ENCODE measurements at places on chromosomes 7 and 10.

DNA sequence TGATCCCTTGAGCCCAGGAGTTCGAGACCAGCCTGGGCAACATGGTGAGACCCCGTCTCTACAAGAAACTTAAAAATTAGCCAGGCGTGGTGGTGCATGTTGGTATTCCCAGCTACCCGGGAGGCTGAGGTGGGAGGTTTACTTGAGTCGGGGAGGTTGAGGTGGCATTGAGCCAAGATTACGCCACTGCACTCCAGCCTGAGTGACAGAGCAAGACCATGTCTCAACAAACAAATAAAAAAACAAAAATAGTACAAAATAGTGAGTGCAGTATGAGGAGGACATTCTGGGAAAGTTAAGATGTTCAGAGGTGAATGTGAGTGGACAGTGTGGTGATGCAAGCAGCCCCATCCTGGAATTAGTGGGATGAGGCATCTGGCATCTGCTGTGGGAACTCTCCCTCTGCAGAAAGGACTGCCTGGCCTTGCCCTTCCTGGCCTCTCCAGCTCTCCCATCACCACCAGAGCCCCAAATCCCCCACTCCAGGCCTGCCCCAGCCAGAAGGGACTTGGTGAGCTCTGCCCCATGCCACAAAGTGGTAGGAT, 96.6 kb upstream of the PARD3 start:
- no peak for DNase-seq

GRCh38 chr10:3467052-3467951, 294.7 kb upstream of the PITRM1 start:
- DNase-seq, result no peak

DNA sequence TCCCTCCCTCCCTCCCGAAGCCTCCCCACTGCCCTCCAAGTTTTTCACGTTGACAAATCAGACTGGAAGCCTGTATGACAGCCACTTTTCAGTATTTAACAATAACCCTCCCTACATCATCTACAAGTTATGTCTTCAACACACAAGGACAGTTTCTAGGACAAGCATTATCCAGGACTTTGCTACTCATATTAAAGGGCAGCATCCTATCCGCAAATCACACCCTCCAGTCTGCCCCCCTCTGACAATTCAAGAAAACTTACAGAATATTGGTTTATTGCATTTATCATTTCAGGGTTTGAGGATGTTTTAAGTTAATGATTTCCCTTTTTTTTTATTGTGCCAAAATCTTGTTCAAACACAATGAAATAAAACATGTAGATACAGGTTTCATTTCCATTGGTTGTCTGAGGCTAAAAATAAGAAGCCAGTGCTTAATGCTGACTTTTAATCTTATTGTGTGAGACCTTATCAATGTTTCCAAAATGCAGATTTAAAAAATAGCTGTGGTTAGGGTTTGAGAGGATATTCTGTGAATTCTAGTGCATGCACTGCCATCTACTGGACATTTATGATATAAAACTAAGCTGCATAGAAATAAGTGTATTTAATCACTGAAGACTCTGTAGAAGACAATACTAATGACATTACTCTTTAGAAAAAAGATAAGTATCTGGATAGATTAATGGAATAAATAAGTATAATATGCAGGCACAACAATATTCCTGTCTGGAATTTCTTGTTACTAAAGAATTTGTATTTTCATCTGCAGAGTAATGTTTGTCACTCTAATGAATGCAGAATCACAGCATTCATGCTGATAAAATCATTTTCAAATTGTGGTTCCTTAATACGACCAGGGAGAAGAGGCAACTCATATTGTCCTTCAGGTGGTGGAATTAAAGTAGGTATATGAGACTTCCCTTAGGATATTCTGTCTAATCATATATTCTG, 64.1 kb downstream of the CAV1 start:
- DNase-seq, result no peak

- no peak for DNase-seq
These were observed 6.0 kb downstream of the LDB1 start for GRCh38 chr10:102113956-102114857.

DNA sequence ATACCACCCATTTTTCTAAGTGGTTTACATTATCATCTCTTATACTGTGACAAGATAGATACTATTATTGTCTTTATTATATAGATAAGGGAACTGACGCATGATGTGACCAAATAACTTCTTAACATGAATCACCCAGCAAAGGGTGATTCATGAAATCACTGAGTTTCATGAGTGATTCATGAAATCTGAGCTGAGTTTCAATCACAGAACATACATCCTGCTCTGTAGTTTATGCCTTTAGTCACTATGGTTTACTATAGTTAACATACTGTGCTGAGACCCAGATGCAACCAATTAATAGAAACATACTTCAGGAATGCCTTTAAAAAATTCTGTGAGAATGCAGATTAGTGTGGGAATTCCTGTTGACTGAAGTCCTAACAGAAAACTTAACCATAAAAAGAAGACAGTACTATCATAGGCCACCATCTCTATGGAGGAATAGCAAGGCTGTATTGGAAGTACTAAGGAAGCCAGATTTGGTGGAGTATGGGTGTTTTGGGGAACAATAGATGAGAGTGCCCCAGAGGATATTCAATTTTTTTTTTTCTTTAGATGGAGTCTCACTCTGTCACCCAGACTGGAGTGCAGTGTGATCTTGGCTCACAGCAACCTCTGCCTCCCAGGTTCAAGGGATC, 43.1 kb upstream of the SEMA3A start:
- DNase-seq, result no peak

DNA sequence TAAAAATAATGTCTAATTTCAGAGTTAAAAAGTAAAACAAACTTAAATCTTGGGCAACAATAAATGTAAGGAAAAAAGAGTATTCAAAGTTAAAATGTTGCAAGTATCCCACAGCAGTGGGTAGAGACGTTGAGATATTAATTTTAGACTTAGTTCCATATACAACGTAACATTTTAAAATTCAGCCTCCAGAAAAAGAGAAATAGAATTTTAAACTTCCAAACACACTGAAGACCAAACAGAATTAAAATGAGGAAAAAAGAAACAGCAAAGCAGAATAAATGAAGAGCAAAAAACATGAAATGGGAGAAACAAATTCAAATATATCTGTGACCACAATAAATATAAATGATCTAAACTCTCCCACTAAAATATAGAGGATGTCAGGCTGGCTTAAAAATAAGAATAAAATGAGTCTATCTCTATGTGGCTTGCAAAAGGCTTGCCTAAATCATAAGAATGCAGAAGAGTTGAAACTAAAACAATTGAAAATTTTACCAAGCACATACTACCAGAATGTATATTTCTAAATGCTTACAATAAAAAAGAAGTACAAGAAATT, 46.0 kb upstream of the EGFR start:
- no peak for DNase-seq

DNA sequence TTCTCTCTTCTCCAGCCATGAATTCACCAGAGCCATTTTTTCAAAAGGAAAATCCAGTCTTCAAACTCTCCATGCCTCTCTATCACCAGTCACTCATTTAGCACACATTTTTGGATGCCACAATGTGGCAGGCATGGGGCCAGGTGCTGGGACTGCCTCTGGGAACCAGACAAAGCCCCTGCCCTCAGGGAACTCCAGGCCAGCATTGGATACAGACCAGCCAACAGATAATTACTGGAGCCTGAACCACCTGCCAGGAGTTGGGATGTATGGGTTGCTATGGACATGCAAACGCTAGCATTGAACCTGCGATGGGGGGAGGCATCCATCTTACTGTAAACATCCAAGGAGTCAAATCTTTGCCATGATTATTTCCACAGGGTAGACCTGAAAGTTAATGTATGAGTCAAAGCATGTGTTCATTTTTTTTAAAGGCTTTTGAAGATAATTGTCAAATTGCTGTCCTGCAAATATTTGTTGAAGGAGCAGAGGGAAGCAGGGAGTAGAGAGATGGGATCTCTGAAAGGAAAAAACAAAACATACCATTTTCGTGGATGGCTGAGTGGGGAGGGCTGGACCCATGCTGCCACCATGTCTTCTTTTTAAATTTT, 43.2 kb downstream of the SRRM3 start:
- DNase-seq, result no peak

GRCh38 chr7:32169228-32169627, 99.0 kb upstream of the PDE1C start:
- DNase-seq, result no peak

DNA sequence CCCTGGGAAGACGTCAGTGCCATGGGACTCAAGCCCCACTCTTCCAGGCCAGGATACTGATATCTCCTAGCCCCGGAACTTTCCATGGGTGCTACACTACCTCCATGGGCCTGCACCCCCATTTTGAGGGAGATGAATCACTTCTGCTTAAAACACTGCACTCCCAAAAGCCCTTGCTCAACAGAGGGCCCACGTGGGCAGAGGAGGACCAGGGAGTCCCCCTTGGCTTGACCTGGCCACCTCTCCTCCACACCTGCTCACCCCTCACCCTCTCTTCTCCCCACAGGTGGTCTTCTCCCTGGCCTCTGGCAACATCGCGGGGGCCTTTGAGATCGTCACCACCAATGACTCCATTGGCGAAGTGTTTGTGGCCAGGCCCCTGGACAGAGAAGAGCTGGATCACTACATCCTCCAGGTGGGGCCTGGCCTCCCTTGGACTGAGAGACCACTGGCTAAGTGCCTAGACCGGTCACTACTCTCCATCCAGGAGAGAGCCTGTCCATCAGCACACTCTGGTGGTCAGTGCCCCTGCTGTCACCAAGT, 19.9 kb upstream of the C10orf105 start:
- DNase-seq, result no peak

DNA sequence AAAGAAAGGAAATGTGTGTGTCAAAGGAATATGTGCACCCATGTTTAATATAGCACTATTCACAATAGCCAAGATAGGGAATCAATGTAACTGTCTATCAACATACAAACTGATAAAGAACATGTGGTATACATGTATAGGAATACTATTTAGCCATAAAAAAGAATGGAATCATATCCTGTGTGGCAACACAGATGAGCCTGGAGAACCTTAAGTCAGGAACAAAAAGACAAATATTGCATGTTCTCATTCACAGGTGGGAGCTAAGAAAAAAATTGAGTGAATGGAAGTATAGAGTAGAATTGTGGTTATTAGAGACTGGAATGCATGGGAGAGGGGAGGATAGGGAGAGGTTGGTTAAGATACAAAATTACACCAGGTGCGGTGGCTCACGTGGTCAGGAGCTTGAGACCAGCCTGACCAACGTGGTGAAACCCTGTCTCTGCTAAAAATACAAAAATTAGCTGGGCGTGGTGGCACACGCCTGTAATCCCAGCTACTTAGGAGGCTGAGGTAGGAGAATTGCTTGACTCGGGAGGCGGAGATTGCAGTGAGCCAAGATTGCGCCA, 10.5 kb downstream of the URGCP start:
- DNase-seq, result no peak

DNA sequence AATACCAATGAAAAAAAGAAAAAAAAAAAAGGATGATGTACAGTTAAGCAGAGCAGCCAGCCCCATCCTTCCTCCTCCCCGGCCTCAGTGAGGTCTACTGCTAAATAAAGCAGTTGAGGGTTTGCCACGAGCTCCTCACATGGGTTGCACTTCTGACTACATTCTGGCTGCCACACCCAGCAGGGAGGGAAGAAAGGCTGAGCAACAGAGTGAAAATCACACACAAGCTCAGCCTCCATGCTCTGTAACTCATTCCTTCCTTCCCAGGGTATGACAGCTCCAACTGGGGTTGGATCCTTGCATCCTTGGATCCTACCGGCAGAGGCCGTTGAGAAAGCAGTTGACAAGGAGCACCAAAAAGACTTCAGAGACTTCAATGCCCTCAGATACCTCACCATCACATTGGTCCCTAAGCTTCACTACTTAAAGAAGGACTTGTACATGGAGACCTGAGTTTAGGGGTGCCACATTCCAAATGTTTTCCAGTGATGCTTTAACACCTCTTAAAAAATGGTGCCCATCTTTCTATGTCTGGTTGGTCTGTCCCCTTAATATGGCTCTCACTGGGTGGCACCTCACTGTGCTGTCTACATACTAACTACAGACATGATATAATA, 52.9 kb upstream of the PIK3CG start:
- no peak for DNase-seq

- no peak for DNase-seq
These were observed 213.2 kb downstream of the GRM8 start for GRCh38 chr7:127039541-127039940.

GRCh38 chr7:27161214-27161720, 4.1 kb downstream of the HOXA9 start:
- DNase-seq, result no peak

DNA sequence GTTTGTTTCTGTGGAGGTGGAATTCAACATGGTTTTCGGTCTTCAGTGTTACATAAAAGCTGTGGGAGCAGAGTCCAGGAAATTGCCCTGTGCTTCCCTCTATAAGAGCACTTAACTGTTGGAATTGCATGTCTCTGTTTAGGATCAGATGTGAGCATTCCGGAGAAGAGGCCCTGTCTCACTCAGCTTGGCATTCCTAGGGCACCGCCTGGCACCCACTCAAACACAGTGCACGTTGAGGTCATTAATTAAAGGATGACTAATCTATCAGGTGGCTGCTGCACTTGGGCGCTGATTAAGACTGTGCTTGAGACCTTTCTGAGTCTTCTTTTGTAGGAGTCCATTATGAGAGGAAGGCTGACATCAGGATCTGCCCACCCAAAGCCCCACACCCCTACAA, 82.8 kb upstream of the VIPR2 start:
- DNase-seq, result no peak

- DNase-seq, result no peak
These were observed 1.9 kb downstream of the VGF start for GRCh38 chr7:101163279-101164070.

DNA sequence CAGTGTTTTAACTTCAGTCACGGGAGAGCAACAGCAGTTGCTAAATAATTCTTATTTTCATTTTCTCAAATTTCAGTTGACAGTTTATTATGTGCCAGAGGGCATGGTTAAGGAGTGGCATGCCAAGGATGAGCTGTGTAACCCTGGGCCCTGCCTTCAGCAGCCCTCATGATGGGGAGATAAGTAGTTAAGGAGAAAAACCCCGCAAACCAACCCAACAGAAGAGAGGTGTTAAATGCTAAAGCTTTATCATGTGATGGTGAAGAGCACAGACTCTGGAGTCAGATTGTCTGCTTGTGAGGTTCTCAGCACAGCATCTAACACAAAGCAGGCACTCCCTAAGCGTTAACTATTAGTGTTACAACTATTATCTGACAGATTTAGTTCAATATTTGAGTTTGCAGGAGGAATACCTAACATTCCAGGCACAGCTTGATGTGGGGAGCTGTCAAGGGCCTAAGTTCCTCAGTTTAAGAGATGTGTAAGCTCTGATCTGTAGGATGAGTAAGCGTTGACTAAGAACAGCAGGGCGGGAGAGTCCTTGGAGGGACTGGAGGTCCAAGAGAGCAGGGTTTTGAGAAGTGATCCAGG, 29.6 kb downstream of the STAM start:
- no peak for DNase-seq

DNA sequence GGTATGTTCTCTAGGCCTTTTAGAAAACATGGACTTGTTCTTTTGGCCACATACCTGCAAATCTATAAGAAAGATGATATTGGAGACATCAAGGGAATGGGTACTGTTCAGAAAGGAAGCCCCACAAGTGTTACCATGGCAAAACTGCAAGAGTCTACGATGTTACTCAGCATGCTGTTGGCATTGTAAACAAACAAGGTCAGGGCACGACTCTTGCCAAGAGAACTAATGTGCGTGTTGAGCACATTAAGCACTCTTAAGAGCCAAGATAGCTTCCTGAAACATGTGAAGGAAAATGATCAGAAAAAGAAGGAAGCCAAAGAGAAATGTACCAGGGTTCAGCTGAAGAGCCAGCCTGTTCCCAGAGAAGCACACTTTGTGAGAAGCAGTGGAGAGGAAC, 37.1 kb downstream of the SDK1 start:
- DNase-seq, result no peak

- DNase-seq, result no peak
These were observed at the start of gene TMEM26 for GRCh38 chr10:61452655-61453641. Gene TMEM26, minus strand, starts transcription at chr10:61453381. Its CDS starts 300 bp downstream, at chr10:61453081.

Measured in stimulated activated CD8-positive, alpha-beta memory T cell treated with anti-CD3 and anti-CD28 coated beads, Interleukin-12 subunit alpha, Interleukin-12 subunit beta, amount 100 ng/mL, for 4 hours (primary cell).